ENCODE measurements at places on chromosomes 13 and 19.

- DNase-seq = no peak
Observed at GRCh38 chr19:54137699-54138488, at the start of gene CNOT3. Gene CNOT3, plus strand, starts transcription at chr19:54137762. Its CDS starts 5,217 bp downstream, at chr19:54142979.

DNA sequence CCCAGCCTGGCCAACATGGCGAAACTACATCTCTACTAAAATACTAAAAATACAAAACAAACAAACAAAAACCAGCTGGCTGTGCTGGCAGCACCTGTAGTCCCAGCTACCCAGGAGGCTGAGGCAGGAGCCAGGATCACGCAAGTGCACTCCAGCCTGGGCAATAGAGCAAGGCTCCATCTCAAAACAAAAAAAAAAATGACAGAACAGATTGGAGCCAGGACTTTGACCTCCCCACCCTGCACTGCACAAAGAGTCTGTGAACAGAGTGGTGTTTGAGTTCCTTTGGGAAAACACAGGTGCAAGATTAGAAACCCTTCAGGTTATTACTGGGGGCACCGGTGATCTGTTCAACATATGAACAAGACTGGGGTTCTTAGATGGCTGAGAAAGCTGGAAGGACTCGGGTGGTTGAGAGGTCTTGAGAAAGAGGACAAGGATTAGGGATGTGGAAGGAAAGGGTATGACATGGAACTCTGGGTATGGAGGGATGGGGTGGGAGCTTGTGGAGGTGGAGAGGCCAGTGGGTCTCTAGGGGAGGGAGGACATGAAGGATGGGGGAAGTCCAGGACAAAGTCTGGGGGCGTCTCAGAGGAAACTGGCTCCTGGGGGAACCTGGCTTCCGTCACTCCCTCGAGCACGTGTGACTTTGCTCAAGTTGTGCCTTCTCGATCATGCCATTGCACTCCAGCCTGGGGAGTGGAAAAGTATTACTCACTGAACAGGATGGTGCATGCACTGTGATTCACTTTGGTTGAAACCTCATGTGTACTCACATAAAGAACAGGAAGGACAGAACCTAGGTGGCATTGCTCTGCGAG, 25.9 kb downstream of the RCN3 start:
- no peak for DNase-seq

DNA sequence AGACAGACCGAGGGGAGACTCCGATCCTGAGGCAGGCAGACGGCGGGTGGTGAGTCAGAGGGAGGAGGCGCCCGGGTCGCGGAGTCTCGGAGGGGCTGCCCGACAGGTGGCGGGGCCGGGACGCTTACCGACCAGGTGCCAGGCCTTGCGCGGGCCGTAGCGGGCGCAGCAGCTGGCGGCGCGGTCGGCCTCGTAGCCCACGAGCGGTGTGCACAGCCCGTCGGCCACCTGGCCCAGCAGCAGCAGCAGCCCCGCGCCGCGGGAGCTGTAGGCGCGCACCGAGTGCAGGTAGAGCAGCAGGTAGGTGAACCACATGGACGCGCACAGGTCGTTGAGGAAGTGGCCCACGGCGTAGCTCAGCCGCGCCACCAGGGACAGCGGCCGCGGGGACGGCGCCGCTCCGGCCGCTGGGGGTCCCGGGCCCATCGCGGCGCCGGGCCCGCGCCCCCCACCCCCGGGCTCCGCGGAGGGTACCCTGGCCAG, 367 bp downstream of the MFSD12 start:
- DNase-seq = no peak

- no peak for DNase-seq
Observed at GRCh38 chr13:112454648-112455334, 78.6 kb downstream of the SPACA7 start.

DNA sequence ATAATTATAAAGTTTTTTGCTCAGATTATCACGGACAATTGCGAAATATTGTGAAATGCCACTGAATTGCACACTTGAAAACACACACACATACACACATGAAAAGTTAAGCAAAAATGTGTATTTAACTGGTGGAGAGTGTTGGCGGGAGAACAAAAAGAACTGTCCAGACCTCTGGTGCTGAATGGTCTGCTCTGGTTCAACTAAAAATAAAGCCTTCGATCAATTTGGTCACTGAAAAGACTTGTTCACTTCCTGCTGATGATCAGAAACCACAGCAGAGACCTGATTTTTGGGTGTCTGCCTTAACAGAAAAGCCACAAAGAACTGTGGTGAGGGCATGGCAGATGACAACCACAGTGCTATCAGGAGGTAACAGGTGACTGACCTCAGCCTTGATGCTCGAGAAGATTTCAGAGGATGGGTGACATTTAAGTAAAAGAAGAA, 4.0 kb upstream of the IGFL1 start:
- no peak for DNase-seq

DNA sequence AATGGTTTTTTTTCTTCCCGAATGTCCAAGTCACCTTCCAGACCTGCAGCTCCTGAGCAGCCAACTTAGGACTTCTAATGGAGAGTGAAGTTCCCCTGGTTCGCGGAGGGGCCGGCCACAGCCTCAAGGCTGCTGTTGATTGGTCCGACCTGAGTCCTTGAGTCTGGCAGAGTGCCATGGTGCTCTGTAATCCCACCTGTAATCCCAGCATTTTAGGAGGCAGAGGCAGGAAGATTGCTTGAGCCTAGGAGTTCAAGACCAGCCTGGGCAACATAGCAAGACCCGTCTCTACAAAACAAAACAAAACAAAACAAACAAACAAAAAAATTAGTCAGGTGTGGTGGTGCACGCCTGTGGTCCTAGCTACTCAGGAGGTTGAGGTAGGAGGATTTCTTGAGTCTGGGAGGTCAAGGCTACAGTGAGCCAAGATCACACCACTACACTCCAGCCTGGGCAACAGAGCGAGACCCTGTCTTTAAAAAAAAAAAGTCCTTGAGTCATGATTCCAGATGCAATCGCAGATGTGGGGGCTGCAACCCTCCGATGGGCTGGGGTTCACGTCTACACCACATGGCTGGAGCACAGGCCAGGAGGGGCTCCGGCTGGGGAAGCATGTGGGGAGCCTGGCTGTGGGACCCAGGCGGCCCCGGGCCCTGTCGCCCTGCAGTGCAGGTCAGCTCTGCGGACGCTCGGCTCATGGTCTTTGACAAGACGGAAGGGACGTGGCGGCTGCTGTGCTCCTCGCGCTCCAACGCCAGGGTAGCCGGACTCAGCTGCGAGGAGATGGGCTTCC, 17.7 kb downstream of the HPN start:
- DNase-seq = no peak
